ENCODE measurements at places on chromosomes 2 and 18.

DNA sequence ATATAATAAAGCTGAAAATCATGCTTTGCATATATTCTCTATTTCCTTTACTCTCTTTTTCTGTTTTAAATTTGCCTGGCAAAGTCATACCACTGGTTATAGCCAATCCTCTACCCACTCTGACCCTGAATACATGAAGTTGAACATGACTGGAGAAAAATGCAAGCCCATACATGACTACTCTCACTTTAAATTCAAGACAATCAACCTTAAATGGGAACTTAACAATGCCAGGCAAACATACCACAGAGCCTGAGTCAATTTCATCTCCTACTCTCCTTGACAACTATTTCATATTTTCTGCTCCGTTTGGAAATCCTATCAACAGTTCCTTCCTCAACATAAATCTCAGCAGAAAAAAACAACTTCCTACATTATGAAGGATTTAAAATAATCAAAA, 22.6 kb downstream of the RAD51AP2 start:
- DNase-seq = no peak

GRCh38 chr2:36482576-36483214, 115.3 kb downstream of the FEZ2 start:
- no peak for DNase-seq

- no peak for DNase-seq
These were observed 27.7 kb downstream of the KCTD18 start for GRCh38 chr2:200482194-200482593.

DNA sequence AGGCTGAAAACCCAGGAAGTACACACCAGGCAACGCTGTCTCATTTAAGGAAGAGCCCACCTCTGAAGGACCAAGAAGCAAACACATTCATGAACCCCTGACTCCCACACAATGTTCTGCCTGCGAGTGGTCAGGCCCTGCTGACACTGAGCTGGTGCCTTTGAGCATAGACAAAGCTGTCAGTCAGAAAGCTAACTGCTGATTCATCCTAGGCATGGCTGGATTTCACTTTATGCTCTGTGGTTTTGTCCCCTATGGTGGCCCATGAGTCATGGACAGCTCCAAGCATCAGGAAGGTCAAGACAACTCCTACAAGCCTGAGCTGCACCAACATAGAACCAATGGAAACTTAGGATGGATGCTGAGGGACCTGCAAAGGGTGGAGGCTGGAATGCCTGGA, 78.9 kb downstream of the UXS1 start:
- DNase-seq = no peak

DNA sequence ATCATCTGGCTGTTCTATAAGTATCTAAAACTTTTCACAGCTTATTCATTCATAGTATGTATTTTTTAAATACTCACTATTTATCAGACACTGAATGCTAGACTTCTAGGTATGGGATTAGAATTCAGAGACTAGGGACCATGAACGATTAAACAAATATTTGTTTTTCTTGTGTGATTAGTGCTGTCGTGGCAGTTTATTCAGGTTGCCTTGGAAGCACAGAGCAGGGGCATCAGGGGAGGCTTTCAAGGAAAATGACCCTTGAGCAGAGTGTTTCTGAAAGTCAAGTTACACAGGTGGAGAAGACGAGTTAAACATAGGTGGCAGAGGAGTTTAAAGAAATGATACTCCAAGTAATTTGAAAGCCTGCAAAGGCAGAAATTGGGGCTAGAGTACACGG, 5.7 kb downstream of the SPOPL start:
- DNase-seq = no peak

- no peak for DNase-seq
These were observed 736.5 kb downstream of the EPHA4 start for GRCh38 chr2:220835583-220835982.

- peak; percentile 40 for DNase-seq
These were observed 106.9 kb downstream of the FBXO15 start for GRCh38 chr18:74040459-74041332.

DNA sequence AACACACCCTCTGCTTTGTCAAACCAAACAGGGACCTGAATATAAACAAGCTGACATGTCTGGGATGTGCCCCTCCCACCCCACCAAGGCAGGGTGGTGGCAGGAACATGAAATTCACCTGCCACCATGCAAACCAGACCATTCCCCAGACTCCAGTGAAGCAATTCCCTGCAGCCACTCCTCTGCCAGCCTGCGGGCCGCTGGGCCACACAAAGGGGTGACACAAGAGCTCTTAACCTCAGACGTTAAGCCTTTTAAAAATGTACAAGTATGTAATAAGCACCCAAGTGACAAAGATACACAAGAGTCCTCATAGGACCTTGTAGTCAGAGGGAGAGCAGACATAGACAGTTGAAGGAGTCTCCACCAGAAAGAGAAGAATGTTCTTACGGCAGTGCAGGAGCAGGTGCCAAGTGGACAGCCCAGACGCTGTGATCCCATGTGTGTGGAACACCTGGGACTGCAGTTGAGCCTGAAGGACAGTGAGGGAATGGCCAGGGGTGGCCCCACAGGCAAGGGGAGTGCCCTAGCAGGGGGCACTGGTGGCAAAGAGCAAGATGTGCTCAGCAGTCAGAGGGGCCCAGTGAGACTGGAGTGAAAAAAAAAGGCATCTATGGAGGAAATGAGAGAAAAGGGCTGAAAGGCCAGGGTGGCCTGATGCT, 36.9 kb downstream of the CRACDL start:
- no peak for DNase-seq

DNA sequence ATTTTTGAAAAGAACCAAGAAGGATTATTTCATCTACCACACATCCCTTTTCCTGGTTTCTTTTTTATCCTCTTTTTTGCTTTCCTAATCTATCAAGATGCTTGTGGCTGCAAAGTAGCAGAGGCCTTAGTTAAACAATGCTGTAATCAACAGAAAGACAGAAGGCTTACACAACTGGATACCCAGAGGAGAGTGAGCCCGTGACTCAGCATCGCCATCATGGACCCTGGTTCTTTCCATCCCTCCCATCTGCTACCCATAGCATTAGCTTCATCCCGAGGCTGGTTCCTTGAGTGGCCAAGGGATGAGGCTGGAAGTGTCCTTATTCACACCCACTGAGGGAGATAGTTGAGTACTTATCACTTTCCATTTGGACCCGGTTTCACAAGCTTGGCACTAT, 7.5 kb upstream of the HAAO start:
- no peak for DNase-seq

- DNase-seq = no peak
These were observed 325.2 kb downstream of the GBX2 start for GRCh38 chr2:235842941-235843340.

GRCh38 chr2:241629762-241630435, 7.1 kb downstream of the THAP4 start:
- no peak for DNase-seq

DNA sequence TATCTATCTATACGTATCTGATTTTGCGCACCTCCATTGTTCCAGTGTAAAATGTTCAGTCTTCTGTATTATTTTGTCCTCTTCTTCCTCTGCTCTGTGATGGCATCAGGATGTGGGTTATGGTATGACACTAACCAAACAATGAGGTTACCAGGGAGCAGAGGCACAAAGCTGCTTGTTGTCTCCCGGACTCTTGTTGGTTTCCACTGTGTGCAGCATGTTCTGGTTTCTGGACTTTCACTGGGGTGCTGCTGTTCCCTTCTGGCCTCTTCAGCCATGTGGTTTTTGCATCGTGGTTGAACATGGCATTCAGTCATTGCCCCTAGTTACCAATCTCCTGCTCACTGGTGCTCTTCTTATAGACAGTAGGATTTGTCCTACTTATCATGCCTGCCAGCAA, 665.9 kb downstream of the CBLN2 start:
- DNase-seq = no peak

DNA sequence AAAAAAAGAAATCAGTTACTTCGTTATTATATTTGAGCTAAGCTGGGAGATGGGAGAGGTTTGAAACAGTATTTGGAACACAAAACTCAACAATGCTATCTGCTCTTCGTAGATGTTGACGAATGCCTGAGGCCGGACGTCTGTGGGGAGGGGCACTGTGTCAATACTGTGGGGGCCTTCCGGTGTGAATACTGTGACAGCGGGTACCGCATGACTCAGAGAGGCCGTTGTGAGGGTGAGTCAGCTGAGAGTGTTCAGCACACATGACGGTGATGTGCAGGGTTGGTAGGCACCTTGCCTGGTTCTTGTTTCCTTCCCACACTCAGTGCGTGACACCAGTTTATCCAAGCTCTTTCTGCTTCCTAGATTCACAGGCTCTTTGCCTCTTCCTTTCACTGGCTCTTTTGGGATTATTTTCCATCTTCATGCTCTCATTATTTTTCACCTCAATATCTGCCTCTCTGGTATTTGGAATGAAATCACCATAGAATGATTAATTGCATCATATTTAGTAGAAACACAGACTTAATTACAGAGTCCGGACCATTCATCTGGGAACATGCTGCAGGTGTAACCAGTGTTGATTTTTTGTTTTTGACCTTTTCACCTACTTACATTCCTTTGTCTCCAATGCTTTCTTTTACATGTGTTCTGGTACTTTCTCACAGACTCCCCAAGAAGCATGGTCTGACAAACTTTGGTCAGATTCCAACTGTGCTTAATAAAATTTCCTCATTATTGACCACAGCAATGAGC, 200.6 kb upstream of the RASGRP3 start:
- DNase-seq = peak; percentile 1

DNA sequence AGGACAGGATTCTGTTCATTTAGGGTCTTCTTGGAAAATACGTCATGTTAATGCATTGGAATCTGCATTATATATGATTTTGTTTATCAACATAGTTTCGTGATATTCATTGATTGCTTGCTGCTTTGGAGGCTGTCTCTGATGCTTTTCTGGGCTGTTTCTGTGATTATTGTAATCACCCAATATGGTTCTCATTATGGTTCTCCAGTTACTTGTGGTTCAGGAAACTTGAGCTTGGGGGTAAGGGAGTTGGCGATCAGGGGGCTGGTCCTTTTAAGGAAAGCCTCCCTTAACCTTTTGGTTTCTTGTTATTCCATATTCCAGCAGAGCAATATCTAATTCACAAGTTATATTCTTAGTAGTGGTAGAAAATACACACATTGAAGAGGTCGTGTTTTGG, 17.4 kb upstream of the STON1 start:
- DNase-seq = no peak

GRCh38 chr2:227479865-227480475, 8.0 kb downstream of the AGFG1 start:
- DNase-seq = no peak

DNA sequence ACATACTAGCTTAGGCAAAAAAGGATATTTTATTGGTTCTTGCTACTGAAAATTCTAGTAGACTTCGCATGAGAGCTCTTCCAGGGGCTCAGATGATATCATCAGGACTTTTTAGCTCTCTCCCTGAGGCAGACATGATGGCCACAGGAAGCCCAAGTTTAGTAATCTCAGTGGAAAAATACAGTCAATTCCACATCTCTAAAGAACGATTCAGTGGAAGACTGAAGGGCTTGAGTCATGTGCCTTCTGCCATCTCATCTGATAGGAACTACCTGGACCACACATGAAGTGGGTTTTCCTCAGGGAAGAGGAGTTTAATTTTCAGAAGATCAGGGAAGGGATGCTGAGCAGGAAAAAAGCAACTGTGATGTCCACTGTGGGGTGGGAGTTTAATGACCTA, 117.3 kb downstream of the TTC27 start:
- no peak for DNase-seq

GRCh38 chr2:12534646-12535263, 182.0 kb upstream of the TRIB2 start:
- DNase-seq = no peak

GRCh38 chr2:172323861-172324597, 103.4 kb upstream of the ITGA6 start:
- DNase-seq = no peak

DNA sequence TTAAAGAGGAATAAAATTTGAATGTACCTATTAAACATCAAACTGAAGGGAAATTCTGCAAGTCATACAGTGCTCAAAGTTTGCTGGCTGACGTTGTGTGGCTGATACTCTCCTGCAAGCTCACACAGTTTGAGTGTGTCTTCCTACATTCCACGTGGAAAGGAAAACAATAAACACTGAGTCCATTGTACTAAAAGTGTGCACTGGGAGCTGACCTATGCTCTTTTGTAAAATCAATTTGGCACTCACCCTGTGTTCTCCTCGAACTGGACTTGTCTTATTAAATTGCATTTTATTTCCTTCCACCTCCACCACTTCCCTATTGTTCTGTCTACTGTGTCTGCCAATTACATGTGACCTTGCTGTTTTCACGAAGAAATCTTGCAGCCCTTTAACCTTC, 458.0 kb downstream of the CPS1 start:
- no peak for DNase-seq

DNA sequence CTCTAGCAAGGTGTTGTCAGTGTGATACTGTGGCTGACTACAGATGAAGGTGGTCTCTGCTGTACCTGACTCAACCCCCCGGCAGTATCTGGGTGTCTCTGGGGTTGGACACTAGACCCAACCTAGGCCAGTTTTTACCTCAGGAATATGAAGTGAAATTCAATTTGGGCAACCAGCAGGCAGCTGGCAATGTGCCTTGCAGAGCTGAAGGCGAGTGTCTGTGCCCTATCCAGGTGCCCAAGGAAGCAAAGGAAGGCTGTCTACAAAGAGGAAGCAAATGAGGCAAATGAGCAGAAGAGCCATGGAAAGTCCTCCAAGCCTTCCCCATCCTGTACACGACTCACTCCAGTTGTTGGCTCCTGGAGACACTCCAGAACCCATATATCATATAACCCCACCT, 264.6 kb upstream of the AGAP1 start:
- DNase-seq = no peak

DNA sequence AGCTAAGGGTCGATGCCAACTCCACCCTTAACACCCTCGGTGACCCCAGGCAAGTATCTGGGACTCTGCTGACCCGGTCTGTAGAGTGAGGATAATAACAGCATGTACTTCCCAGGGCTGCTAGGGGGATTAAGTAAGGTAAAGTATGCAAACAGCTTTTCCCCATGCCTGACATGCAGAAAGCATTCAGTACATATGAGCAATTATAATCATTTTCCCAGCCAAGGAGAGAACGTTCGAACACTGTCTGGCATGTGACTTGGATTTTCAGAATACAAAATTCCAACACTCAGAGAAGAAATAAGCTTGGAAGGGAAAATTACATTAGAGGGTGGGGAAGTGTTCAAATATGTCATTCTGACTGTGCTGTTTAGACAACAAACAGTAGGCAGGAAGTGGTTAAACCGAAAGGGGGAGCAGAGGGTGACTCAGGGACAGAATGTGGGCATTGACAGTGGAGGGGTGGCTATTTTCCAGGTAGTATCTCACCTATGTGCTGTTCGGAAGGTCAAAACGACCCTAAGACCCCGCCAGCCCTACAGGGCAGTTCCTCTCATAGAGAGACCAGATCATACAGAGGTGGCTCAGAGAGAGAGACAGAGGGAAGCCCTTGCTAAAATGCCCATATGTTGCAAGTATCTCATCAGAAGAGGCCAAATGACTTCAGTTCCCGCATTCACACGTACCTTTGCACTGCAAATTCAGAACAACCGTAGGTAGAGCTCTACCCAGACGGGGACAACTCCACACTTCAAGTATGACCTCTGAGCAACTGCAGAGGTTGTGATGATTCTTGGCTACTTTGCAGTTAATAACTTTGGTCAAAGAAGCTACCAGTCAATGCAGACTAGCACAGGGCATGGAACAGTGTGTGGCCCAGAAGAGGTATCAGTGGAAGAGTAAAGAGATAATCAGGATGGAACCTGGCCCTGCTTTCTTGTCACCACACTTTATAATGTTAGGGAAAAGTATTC, 14.8 kb downstream of the ASPRV1 start:
- DNase-seq = peak; percentile 7

GRCh38 chr2:25274868-25275574, 66.7 kb downstream of the DNMT3A start:
- peak; percentile 60 for DNase-seq

GRCh38 chr2:98463551-98463971, 18.9 kb downstream of the INPP4A start:
- no peak for DNase-seq

GRCh38 chr18:10518595-10519255, 7.1 kb upstream of the NAPG start:
- no peak for DNase-seq

All from effector CD8-positive, alpha-beta T cell (primary cell).